ENCODE measurements at places on chromosomes 7 and 10. TPM values are rescaled to one million over a fixed set of nuclear protein-coding genes. Genes with fewer than 3 reads are reported as not detected.

Gene SH2D4B
- total RNA-seq, result 0.11 TPM

DNA sequence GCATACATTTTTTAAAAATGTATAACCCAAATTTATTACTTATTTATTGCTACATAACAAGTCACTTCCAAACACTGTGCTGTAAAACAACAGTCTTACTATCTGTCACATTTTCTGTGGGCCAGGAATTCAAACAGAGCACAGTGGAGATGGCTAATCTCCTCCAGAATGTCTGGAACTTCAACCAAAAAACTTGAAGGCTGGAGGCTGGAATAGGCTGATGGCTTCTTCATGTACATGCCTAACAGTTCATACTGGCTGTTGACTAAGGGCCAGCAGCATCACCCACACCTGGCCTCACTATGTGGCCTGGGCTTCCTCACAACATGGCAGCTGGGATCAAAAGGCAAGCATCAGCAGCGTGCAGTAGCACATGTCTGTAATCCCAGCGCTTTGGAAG is 92.4 kb upstream of the KMT2E start:
- no peak for DNase-seq

- no peak for DNase-seq
These were observed 47.7 kb upstream of the MGAM2 start for GRCh38 chr7:142063551-142064442.

- no peak for DNase-seq
These were observed 663.9 kb downstream of the POM121L12 start for GRCh38 chr7:53699215-53699837.

DNA sequence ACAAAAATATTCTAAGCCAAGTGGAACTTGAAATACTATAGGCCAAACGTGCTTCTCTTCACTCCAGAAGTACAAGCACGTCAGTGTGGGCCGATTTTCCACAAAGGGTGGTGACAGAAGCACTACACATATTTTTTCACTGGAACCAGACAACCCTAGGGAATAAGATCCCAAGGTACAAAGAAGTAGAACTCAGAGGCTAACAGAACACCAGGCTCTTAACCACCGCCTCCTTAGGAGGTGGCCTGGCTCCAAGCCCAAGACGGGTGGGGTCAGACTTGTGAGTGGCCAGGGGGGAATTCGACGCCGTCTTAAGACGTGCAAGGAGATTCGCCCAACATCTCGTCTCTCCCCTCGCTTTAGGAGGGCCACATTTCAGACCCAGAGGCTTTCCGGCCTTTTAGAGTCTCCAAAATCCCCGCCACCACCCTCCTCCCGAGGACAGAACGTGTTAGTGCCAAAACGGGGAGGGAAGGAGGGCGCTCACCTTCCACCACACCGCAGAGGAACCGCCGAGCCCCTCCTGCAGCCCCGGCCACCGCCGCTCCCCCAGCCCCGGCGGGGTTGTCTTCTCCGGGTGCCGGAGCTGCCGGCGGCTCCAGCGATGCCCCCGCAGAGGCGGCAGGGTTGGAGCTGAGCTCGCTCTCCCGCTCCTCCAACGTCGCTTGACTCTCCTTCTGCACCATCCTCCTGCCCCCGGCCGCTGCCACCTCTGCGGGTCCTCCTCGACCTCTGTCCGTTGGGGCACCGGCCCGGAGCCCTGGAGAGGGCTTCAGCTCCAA is 716 bp downstream of the OGA start:
- peak; percentile 93 for DNase-seq

Gene TRIP6
- total RNA-seq, result 16.0 TPM

Gene RPP30
- total RNA-seq, result 74.6 TPM

Gene GPC2
- total RNA-seq, result 9.8 TPM

DNA sequence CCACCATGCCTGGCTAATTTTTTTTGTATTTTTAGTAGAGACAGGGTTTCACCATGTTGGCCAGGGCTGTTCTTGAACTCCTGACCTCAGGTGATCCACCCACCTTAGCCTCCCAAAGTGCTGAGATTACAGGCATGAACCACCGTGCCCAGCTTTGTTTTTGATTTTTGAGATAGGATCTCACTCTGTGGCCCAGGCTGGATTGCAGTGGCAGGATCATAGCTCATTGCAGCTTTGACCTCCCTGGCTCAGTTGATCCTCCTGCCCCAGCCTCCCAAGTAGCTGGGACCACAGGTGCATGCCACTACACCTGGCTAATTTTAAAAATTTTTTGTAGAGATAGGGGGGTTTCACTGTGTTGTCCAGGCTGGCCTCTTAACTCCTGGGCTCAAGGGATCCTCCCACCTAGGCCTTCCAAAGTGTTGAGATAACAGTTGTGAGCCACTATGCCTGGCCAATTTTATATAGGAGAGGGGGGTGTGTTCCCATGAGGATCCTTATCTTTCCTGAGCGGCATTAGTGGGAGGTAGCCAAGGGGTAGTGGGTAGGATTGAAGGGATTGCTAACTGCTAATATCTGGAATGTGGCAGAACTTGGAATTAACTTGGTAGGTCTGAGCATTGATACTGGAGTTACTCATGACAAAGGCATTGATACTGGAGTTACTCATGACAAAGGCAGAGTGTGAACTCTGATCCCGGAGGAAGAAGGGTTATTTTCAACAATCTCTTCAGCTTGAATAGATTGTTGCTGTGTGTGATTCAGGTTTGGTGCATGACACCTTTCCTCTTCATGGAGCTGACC is 1.0 kb upstream of the NOLC1 start:
- no peak for DNase-seq

GRCh38 chr10:44300666-44301649 is 83.9 kb downstream of the CXCL12 start:
- DNase-seq, result peak; percentile 81

DNA sequence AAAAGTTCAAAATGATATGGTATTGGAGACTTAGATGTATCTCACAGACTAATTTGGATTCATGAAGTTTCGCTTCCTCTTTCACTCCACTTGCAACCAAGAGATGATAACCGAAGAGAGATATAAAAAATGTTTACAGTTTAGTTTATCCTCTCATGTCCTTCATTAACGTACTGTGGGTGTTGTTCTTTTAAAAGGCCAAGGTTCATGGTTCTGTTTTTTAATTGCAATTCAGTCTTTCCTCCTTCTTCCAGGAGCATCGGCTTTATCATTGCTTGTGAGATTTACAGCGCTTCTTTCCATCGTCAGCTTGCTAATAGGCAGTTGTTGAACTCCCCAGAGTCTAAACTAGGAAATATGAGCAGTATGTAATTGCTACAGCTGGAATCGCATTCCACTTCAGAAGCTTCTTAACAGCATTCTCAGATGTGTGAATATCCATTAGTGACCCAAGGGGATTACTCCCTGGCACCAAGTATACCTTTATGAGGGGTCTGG is 75.9 kb upstream of the HGF start:
- DNase-seq, result no peak

- no peak for DNase-seq
These were observed 280.3 kb upstream of the PODXL start for GRCh38 chr7:131836733-131837132.

- DNase-seq, result no peak
These were observed 3.7 kb downstream of the PLPP4 start for GRCh38 chr10:120460776-120461175.

Gene NKX1-2
- 1.3 TPM for total RNA-seq

- DNase-seq, result no peak
These were observed 110.4 kb downstream of the TCF7L2 start for GRCh38 chr10:113060201-113061053.

Gene NUTM2D
- total RNA-seq, result 3.6 TPM

- no peak for DNase-seq
These were observed 1.3 kb downstream of the FAS start for GRCh38 chr10:88991899-88992320.

GRCh38 chr7:74272305-74273038 is 16.7 kb upstream of the CLIP2 start:
- no peak for DNase-seq

GRCh38 chr7:97149843-97150242 is 32.3 kb downstream of the SDHAF3 start:
- no peak for DNase-seq

DNA sequence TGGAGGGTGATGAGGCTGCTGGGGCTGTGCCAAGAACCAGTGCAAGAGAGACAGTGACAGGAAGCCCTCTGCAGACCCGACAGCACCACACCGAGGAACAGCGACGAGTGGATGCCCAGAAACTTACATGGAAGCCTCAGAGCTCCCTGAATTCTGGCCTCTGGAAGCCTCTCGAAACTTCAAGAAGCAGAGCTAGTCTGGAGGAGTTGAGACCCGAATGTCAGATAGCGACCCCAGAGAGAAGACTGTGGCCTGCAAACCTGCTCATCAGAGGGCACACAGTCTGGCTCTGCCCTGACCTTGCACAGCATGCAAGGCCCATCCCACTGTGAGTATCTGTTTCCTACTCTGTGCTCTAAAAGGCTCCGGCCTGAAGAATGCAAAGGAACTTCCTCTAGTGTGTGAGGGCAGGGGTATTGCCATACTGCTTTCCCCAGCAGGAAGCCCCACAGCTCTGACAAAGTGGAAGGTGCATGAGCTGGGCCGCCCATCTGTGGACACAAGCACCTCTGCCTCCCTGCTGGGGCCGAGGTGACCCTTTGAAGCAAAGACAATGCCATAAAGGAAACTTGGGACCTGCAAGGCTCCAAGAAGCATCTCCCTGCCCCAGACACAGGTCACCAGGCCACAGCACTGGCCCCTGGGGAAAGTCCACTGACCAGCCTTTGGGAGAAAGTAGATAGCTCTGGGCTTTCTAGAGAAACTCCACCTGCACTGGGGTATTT is 10.5 kb upstream of the C10orf71 start:
- DNase-seq, result no peak

DNA sequence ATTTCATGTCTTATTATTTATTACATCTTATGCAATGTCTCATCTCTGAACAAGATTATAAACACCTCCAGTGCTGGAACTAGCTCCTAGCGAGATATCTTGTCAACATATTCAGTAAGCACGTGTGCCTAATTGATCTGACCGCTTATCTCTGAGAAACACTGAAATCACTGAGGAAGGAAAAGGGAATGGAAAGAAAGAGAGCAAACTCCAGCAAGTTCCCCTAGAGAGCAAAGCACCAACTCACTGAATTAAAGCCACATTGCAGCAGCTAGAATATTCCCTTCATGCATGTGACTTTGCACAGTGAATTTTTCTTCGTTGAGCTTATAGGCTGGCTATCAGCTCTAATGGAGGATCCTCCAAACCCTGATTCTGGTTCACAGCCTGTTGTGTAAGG is 177.1 kb upstream of the FRMD4A start:
- DNase-seq, result no peak

DNA sequence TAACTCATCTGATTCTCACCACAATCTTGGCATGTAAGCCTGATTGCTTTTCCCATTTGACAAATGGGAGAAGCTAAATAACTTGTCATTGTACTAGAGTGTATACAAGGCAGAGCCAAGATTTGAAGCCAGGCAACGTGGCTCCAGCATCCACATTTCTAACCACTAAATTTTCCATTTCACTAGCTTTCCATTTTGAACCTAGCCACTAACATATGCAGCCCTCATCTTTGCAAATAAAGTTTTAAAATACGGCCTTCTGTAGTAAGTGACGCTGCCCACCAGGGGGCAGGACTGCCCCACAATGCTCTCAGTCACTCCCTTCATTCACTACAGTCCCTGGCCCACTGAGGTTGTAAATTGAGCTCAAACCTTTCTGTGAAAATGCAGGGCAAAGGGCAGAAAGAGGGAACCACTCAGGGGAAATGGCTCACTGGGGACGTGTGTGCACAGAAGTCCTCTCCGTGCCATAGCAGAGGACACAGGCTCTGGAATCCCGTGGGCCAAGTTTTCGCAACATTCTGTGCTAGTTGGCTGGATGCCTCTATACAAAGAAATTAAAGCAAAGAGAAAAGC is 315.7 kb downstream of the TNS3 start:
- DNase-seq, result peak; percentile 53

DNA sequence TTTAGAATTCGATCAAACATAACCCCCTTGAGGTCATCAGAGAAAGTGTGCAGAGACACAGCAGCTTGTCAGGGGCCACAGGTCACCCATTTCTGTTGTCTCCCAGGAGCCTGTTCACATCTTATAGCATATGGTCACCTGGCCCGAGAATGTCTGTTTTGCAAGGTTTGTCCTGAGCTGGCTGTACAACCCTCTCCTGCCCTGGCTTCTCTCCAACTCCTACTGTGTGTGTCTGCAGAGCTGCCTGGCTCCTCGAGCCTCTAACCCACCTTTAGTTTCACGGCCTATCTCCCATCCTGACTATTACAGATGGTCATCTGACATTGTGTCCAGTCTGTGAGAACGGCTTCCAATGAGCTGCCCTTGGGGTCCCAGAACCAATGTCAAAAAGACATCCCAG is 683.4 kb downstream of the SDK1 start:
- no peak for DNase-seq

Gene ASZ1
- total RNA-seq, result not detected

GRCh38 chr7:74134117-74134620 is 40.0 kb upstream of the EIF4H start:
- DNase-seq, result no peak

Gene HOXA9
- 1.5 TPM for total RNA-seq

DNA sequence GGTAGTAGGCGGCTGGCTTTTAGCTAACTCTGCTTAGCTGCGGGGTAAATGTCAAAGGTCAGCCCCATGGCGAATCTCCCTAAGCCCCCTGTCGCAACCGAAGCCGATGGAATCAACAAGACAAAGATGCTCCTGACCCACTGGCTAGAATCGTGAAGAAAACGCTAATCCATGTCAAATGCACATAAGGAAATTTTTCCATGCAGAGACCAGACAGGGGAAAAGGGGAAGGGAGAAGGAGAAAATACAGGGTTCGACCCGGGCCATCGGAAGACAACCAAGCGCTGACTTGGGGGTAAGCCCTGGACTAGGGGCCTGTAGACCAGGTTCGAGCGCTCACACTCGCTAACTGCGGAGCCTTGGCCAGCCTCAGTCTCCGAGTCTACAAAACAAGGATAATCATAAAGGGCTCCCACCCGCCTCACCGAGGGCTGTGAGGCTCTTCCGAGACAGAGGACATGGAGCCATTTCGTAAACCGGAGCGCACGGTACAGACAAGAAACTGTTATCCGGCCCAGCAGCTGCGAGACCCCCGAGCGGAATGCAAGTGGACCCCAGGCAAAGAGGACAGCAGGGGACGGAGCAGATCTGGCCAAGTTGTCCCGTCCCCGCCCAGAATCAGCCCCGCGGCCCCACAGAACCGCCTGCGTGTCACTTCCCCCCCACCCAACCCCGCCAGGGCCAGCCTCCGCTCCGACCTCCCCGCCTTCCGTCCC is 507 bp downstream of the SAR1A start:
- no peak for DNase-seq

- DNase-seq, result no peak
These were observed 75.1 kb downstream of the HERPUD2 start for GRCh38 chr7:35619863-35620262.

DNA sequence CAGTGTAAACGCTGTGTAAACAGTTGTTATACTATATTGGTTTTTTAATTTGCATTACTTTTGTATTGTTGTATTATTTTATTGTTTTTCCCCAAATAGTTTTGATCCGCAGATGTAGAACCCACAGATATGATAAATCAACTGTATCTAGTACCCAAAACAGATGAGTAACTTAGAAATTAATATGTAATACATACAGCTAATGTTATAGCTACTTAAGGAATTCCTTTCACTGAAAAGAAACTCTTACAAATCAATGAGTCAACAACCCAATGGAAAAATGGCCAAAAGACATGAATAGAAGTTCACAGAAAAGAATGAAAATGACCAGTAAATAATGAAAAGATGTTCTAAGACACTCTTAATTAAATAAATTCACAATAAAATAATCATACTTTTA is 32.3 kb upstream of the ARL4A start:
- DNase-seq, result no peak

Gene CPED1
- 34.1 TPM for total RNA-seq

Gene SMO
- 49.0 TPM for total RNA-seq

Measured in spinal cord (tissue), 10 donors.